ENCODE measurements at places on chromosomes 16 and 17.

DNA sequence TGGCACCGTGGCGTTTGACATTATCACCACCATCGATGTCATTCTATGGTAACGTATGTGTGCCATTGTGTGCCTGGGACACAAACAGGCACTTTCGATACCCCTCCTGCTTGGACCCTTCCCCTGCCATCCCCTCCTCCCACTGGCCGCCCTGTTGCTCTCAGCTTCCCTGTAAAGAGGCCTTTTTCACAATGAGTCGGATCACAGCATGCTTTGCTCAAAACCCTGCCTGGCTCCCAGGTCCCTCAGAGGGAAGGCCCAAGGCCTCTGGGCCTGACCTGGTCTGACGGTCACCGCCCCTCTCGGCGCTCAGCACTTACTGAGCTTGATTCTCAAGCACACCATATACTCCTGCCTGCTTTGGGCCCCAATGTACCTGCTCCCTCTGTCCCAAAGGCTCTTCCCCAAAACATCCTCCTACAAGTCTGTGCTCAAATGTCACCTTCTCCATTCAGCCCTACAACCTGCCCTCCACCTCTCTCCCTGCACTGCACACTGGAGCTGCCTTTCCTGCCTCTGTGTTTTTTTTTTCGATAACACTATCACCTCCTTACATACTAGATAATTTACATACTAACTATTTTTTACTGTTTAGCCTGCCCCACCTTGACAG, 303.8 kb downstream of the SOX9 start:
- no peak for DNase-seq

DNA sequence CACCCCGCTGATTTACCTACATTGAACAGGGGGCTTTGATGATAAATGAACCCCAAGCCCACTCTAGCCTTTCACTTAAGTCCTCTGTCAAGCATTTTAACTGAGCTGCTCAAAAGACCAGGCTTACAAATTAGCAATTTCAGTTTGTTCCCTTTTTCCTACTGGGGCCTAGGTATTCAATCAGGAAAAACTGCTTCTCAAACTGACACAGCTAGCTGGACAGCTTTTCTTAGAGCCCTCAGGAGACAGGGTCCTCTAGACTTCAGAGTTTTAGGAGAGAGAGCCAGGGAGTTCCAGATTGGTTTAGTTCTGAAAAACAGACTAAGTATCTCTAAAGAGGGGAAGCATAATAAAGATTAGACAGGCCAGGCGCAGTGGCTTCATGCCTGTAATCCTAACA, 6.2 kb upstream of the HEXIM2 start:
- DNase-seq = no peak

GRCh38 chr17:10114931-10115535, 83.4 kb downstream of the GAS7 start:
- peak; percentile 87 for DNase-seq

- DNase-seq = peak; percentile 79
Measured at GRCh38 chr17:2336852-2337543, at the start of gene SGSM2. SGSM2 (plus strand) TSS chr17:2337501; CDS start chr17:2337689, 188 bp downstream.

DNA sequence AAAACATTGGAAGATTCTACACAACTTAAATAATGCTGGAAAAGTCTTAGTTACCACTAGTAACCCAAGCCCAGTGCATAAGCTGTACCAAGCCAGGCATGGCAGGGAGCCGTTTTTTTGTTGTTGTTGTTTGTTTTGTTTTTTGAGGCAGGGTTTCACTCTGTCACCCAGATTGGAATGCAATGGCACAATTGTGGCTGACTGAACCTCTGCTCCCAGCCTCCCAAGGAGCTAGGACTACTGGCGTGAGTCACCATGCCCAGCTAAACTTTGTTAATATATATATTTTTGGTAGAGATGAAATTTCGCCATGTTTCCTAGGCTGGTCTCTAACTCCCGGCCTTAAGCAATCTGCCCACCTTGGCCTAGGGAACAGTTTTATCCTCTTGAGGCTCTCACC, 564 bp upstream of the TMIGD1 start:
- DNase-seq = no peak

- DNase-seq = no peak
Measured at GRCh38 chr17:81230043-81230820, 7.5 kb upstream of the CEP131 start.

DNA sequence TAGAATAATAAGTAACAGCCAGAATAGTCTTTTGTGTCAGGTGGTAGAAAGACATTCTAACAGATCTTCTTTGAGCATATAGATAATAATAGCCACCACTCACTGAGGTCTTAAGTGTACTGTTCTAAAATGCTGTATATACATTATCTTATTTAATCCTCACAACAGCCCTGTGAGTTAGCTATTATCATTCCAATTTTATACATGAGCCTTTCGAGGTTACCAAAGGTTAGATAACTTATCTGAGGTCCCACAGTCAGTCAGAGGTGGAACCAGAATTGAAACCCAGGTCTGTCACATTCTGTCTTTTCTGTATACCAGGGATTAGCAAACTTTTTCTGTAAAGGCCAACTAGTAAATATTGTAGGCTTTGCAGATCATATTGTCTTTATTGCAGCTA, 23.2 kb downstream of the REXO5 start:
- no peak for DNase-seq

- no peak for DNase-seq
Measured at GRCh38 chr16:14958970-14959369, 15.9 kb upstream of the PDXDC1 start.

GRCh38 chr16:12543700-12544476, 259.8 kb downstream of the CPPED1 start:
- no peak for DNase-seq

GRCh38 chr16:84314814-84315213, 20.1 kb downstream of the WFDC1 start:
- no peak for DNase-seq

DNA sequence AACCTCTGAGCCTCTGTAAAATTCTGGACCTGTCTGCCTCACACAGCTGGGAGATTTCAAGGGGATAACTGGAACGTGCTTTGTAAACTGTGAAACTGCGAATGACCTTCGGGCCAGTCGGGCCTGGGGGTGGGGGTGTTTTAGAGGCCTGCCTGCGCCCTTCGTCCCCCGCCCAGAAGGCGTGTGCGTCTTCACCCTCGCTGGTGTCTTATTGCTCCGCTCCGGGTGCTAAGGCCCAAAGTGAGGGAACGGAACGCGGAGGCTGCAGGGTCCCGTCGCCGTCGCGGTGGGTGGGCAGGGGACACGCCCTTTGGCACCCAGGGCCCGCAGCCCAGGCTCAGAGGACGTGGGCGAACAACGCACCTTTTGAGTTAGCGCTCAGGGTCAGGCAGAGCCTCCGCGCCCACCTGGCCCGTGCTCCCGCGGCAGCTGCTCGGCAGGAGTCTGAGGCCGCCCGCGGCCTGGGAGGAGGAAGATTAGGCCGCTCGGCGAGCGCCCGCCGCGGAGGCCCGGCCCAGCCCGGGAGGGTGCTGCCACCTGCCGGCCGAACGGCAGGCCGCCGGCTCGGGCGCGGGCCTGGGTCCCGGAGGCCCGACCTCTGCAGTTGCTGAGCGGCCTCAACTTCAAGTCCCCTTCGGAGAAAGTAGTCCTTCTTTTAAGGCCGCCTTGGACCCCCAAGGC, 29.7 kb downstream of the DCAKD start:
- peak; percentile 67 for DNase-seq

DNA sequence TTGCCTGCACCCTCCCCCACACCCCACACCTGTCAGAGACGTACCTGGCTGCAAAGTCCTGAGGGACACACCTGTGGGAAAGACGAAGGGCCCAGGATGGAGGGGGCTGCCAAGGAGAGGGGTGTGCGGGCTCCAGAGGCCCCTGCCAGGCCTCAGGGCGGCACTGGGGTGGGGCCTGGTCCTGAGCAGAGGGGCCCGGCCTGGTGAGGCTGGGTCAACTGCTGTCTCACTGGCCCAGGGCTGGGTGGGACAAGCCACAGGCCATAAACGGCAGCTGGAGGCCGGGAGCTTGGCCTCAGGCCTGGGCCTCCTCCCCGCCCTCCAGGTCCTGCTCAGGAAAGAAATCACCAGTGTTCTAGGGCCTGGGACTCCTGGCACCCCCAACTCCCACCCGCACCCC, 510 bp downstream of the TPSG1 start:
- DNase-seq = no peak

GRCh38 chr17:18377437-18378204, at the start of gene EVPLL:
EVPLL (plus strand) TSS chr17:18377778; CDS start chr17:18380938, 3,160 bp downstream.
- peak; percentile 3 for DNase-seq

DNA sequence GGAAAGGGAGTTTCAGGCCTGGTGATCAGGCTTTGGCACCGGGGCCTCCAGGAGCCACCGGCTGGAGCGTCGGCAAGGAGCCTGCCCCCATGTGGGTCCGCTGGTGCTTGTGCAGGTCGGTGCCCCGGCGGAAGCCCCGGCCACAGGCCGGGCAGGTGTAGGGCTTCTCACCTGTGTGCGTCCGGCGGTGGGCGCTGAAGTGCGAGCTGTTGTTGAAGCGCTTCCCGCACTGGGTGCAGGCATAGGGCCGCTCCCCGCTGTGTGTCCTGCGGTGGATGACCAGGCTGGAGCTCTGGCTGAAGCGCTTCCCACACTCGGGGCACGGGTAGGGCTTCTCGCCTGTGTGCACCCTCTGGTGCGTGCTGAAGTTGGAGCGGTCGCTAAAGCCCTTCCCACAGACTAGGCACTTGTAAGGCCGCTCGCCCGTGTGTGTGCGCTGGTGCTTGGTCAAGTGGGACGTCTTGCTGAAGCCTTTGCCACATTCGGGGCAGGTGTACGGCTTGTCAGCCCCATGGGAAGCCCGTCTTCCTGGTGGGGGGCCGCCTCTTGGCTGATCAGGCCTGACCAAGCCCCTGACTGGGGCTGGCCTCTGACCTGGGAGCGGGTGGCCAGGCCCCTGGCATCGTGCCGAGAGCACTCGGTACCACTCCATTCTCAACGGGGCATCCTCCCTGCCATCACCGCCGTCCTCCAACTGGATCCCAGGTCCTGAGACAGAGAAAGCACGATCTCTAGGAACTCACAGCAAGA, 14.4 kb downstream of the ZNF500 start:
- DNase-seq = no peak

GRCh38 chr17:32016231-32016630, 9.0 kb downstream of the LRRC37B start:
- no peak for DNase-seq

DNA sequence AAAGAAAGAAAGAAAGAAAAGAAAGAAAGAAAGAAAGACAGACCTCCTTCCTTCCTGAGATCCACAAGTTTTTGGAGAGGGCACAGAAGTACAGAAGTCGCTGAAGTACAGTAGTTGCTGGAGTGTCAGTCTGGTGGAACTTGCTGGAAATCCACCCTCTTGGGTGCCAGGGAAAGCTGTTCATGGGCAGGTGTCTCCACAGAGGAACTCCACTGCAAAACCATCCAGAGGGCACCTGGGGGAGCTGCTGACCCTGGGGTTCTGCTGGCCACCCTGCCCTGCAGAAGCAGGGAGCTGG, 3.5 kb upstream of the PRR14 start:
- no peak for DNase-seq

DNA sequence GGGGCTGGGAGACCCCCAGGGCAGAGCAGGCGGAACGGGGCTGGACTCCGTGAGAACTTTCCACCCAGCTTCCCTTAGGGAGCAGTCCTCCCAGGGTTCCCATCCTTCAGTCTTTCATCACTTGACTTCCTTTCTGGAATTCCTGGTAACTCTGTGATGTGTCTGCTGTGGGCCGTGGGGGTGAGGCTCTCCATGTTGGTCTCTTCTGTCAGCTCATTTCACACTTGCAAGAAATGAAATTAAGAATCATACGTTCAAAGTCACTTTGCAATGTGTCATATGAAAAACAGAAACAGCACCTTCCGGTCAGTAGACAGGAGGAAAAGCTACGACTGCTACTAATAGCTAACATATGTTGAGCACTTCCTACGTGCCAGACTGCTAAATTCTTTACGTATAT, 5.4 kb upstream of the BBS2 start:
- no peak for DNase-seq

GRCh38 chr16:89507834-89508590, at the start of gene SPG7:
SPG7 (plus strand) TSS chr16:89508403; CDS start chr16:89508418, 15 bp downstream.
- peak; percentile 93 for DNase-seq

DNA sequence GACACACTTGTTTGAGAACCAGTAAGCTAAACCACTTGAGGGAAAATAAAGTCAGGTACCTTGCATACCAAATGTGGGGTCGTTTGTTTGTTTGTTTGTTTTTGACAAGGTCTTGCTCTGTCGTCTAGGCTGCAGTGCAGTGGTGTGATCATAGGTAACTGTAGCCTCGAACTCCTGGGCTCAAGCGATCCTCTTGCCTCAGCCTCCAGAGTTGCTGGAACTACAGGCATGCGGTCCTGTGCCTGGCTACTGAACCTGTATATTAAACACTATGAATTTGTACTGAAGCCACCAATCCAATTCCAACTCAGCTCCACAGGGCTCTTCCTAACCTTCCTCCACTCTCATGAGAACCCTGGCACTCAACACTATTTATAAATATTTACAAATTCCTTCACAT, 51.9 kb downstream of the WWP2 start:
- DNase-seq = no peak

GRCh38 chr16:20141956-20142355, 68.3 kb upstream of the GPR139 start:
- DNase-seq = no peak

- DNase-seq = no peak
Measured at GRCh38 chr16:1438229-1439057, 5.9 kb downstream of the CCDC154 start.

DNA sequence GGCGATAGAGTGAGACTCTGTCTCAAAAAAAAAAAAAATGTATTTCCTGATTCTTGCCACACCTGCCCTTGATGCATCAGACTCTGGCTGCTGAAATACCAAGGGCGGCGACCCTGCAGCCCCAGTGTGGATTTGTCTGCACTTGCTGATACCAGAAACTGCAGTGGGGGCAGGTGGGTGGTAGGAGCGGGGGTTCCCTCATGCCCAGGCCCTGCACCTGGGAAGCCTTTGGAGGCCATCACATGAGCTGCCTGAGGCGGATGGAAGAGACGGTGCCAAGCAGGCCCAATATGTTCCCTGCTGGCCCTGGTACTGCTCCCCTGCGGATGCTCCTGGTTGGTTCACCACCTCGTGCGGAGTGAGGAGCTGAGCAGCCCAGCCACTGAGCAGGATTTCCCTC, 50.6 kb downstream of the MARF1 start:
- no peak for DNase-seq

- DNase-seq = no peak
Measured at GRCh38 chr17:82041144-82041814, 3.8 kb upstream of the DCXR start.

GRCh38 chr17:41848788-41849187, 11.2 kb downstream of the KLHL10 start:
- no peak for DNase-seq

DNA sequence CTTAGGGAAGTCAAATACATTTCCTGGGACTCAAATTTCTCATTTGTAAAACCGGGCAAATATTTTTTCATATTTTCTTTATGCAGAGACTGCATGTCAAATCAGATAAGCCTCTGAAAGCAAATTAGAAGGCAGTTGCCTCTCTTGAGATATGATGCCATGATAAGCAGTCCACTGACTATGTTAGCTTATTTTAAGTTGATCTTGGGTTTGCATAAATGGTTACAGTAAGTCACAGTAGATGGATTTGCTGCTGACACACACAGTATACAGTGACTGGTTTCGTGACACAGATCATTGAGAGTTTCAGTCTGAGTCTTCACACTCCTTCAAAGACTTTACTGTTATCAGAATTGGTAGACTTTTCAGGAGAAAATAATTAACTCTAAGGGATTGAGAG, 927.6 kb upstream of the CDH8 start:
- DNase-seq = no peak
